ENCODE measurements at places on chromosomes 16 and 17.

DNA sequence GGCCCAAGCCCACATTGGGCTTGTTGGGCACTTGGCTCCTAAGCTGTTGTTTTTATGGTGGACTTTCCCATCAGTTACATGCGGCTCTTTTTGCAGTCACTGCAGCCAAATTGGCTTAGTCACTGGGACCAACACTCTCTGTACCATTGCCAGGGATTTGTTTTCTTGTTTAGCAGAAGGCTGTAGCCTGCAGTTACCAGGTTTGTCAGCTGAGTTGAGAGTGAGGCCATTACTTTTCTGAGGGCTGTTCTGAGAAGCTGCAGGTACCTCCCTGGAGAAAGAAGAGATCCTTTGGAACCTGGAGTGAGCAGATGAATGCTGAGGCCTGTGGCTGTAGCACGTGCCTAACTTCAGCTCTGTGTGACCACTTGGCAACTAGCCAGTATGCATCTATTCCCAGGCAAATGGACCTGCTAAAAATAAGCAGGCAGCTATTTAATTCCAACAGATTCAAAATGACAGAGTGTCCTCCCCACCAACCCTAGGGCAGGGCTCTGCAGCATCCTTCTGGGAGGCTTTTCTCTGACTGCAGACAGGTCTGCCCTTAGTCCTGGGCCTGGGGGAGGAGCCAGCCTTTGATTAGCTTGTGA, 12.9 kb downstream of the AKAP1 start:
- DNase-seq = peak; percentile 58

DNA sequence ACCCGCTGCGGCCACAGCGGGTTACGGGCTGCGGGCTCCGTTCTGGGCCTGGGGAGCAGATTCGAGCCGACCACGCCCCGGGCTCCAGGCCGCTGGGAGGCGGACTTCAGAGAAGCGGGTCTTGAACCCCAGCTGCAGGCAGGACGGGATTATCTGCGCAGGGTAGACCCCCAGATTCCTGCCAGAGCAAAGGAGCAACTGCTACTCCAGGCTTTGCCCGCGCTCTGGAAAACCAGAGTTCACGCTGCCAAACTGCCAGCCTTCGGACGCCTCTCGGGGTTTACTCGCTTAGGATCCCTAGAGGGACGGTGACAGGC, 301 bp upstream of the ULK2 start:
- no peak for DNase-seq

DNA sequence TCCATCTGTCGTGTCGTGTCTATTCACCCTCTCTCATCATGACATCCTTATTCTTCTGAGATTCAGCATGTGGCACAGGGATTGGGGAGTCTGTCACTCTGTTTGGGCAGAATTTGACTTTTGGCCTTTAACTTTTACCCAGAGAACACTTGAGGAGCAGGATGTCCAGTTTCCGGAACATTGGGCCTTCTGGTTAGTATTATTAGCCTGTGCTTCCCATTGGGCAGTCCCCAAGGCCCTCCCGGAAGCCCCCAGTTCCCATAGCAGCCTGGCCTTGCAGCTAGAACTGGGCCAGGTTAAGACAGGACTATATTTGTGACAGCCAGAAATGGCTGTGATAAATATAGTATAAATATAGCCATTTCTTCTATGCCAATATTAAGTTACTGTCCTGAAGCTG, 9.6 kb downstream of the SCN4A start:
- no peak for DNase-seq

DNA sequence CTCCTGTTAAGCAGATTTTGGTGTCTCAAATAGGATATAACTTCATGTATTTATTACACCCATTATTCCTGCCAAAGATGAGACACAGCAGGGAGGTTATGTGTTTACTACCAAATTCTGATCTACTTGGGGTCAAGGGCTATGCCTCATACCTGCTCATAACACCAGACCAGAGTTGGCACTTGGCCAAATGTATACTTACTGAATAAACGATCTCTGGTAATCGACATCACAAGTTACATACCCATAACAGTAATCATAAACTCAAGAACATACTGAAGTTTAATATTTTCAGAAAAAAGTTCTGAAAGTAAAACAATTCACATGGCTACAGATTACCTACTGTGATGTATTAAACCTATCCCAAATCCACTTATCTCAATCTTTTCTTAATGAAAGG, 2.9 kb downstream of the TMEM170A start:
- DNase-seq = no peak

- DNase-seq = no peak
Measured at GRCh38 chr16:3054965-3055733, 8.8 kb downstream of the MMP25 start.

- DNase-seq = no peak
Measured at GRCh38 chr17:2101448-2102257, 46.8 kb downstream of the HIC1 start.

GRCh38 chr16:69417520-69418199, 6.8 kb upstream of the CYB5B start:
- DNase-seq = no peak

- DNase-seq = peak; percentile 82
Measured at GRCh38 chr17:32909787-32910369, 18.1 kb upstream of the TMEM98 start.

DNA sequence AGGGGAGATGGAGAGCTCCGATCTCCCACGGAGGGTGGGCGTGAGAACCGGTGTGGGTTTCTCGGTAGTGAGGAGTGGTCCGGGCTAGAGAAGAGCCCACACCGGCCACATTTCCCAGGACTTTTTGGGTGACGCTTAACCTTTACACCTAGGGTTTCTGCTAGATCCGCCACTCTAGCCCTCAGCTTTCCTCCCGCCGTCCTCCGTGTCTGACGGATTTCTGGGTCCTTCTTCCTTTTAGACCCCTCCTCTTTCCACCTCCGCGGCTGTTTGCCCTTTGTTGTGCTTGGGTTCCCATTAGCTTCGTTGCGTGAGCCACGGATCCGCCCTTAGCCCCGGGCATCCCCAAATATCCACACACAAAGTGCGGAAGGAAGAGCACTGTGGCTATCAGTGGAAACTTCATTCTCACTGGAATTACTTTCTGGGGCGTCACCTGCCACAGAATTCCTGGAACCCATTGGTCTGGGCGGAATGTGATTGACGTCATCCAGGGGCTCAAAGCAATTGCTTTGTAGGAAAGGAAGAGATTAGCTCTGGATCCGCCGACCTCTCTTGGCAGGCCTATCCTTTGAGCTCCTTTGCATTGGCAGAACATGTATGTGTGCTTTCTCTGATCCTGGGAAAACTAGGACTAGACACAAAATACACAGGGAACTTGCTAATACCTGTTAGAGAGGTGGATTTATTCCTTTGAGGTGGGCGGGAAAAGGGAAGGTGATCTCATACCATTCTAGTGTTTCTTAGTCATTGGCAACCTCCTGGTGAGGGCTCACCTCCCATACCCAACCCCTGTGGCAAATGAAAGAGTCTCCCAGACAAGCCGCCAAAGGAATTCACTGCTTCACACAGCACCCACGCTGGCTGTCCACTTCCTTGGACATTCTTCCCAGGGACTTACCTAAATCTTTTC, 654 bp downstream of the TNFAIP1 start:
- peak; percentile 53 for DNase-seq

DNA sequence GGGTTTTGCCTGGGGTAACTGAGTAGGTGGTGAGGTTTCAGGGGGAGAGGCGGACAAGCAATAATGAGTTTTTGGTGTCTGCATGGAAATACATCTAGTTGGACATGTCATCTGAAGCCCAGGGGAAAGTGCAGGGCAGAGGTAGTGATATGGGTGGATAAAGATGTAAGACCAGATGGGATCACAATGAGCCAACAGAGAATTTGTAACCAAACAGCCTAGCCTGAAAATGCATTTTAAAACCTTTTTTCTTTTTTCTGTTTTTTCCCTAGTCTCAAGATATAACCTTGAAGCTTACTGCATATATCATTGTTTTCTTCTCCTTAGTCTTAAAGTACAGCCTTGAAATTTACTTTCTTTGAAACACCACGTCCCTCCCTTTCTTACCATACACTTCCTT, 3.7 kb upstream of the ZNF19 start:
- DNase-seq = no peak

DNA sequence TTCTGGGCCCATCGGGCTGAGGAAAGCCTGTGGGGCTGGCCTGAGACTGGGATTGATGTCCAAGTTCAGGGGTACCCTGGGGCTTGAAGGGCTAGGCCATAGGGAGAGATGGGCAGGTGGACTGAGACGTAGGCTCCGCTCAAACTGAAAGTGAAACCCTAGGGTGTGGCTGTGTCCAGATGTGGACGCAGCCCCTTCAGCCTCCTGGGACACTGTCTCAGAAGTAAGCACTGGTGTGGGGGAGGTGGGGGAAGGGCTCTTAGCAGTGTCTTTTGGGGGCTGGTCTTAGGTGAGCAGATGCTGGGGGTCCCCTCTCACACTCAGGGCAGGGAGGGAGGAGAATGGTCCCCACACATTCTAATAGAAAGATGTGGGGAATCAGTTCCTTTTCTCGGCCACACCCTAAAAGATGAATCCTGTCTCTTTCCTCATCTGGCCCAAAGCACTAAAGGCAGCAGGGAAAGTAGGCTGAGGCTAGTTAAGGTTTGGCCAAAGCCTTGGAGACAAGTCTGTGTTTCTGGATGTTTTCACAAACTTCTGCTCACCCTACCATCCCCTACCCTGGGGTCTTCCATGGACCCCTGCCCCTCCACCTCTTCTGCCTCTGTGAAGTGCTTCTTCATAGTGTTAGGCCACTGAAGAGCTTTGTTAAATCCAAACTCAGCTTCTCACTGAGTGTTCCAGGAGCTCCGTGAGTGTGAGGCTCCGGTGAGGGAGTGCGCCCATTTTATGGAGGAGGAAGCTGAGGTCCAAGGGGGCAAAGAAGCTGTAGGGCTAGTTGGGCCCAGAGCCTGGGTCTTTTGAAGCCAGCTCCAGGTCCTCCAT, 5.6 kb downstream of the FMNL1 start:
- no peak for DNase-seq

GRCh38 chr16:58551496-58551895, 36.2 kb downstream of the SETD6 start:
- DNase-seq = no peak

DNA sequence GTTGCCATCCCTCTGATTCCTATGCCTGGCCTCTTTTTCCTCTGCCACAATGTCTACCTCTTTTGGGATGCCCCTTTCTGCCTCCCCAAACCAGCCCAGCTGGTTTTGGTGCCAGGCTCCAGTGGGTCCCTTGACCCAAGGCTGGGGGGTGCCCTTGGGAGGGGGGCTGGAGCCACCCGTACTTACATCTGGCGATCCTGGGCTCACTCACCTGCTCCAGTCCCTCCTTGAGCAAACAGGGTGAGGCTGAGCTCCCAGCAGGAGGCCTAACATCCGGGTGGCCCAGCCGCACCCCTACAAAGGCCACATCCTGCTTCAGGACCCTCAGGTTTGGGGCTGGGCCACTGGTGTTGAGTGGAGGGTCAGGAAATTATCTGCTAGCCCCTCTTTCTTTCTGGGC, 1.2 kb downstream of the ERN2 start:
- DNase-seq = no peak

- peak; percentile 96 for DNase-seq
Measured at GRCh38 chr17:67491009-67491680, 114.1 kb downstream of the PITPNC1 start.

GRCh38 chr16:49422896-49423295, 49.3 kb downstream of the C16orf78 start:
- no peak for DNase-seq

DNA sequence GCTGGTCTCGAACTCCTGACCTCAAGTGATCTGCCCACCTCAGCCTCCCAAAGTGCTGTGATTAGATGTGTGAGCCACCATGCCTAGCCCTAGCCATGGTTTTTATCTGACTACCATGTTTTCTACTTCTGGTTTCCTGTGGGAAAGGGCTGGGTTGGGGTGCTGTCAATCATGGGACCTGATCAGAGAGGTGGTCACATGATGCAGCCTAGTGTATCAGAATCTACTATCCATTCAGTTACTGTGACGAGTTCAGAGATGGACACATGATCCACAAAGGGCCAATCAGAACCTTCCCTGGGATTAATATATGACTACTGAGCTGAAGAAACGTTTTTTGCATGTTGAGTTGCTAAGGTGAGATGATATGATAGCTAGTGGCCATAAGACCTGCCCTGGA, 59.1 kb downstream of the ABCC6 start:
- DNase-seq = no peak

DNA sequence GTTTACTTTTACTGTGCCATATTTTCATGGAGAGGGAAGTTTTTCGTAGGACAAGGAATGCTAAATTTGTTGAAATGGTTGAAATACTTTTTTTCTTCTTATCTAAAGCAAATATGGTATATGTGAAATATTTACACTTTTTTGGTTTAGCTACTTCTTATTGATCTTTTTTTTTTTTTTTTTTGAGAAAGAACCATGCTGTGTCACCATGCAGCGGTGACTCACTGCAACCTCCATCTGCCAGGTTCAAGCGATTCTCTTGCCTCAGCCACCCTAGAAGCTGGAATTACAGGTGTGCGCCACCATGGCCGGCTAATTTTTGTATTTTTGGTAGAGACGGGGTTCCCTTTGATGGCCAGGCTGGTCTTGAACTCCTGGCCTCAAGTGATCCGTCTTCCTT, 100.5 kb downstream of the FTO start:
- DNase-seq = no peak

- DNase-seq = no peak
Measured at GRCh38 chr17:35847006-35847405, 21.7 kb downstream of the HEATR9 start.

DNA sequence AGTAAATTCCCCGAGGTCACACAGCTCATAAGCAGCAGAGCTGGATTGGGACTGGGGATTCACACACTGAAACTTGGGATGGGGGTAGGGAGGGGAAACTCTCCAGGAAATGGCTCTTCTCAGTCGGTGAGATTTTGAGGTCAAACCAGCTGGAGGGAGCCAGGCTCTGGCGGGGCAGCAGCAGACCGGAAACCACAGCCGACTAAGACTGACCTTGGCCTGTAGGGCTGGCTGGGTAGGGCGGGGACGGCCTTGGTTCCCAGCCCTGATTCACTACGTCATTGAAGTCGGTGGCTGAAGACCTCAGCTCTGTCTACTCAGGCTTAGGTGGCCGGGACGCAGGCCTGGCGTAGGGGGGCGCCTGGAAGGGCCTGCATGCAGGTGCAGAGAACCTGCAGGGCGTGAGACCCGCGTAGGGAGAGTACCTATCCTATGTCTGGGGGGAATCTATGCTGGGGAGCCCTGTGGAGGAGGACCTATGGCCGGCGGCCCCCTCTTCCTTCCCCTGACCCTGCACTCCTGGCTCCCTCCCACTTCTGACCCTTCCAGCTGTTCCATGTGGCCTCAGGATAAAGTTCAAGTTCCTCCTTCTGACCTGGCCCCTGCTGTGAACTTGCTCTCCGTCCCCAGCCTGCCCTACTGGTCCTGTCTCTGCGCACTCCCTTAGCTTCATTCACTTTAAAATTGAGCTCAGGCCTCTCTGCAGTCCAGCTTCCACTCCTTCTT, 11.9 kb upstream of the SLC4A1 start:
- DNase-seq = peak; percentile 81

GRCh38 chr17:49862781-49863331, 15.0 kb upstream of the TAC4 start:
- no peak for DNase-seq

GRCh38 chr16:35102780-35103403, 1643.5 kb downstream of the TP53TG3F start:
- DNase-seq = no peak

DNA sequence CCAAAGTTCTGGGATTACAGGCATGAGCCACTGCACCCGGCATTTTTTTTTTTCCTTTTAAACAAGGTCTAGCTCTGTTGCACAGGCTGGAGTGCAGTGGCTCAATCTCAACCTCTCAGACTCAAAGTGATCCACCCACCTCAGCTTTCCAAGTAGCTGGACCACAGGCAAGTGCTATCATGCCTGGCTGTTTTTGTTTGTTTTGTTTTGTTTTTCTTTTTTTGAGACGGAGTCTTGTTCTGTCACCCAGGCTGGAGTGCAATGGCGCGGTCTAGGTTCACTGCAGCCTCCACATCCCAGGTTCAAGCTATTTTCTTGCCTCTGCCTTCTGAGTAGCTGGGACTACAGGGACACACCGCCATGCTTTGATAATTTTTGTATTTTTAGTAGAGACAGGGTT, 19.1 kb upstream of the ZC3H7A start:
- DNase-seq = no peak
